ENCODE measurements at places on chromosomes 3 and 15.

DNA sequence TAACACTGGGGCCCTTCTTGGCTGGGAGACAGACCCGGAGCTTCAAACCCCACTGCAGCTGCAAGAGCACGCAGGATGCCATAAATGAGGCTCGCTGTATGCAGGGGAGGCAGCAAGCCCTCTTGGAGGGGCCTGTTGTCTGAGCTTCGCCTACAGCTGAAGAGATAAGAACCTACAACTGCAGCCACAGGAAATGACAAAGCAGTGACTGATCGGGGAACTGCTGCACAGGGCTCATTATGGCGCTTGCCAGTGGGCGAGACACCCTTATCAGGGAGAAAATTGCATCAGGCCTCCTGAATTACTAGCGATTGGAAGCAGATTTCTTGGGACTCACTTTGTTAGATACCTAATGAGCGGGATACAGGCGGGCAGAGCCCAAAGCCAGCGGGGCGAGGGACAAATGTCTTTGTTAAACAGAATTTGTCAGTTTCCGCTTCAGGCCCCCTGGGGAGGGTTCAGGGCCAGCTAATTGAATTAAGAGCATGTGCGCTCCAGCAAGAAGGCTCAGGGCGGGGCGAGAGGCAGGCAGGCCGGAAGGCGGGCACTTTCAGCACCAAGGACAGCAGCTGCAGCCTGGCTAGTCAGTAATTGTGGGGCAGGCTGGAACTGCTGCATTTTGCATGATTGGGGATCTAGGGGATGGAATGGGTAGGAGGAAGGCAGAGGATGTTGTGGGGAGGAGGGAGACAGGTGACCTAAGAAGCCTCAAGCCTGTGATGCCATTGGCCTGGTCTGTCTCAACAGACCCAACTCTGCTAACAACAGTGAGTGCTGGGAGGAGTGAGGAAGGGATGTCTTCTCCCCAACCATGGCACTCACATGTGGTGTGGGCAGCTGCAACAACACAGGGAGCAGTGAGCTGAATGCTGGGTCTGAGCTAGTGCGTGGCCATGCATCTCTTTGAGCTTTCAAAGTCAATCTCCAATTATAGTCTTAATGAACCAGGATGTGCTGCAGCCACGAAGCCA is 55.3 kb downstream of the CCDC33 start:
- DNase-seq: peak; percentile 82
- no peaks in the 10 kb centered on the region for H3K4me1 ChIP-seq
- no peaks in the 10 kb centered on the region for H3K27me3 ChIP-seq
- H3K36me3 ChIP-seq: no peaks in the 10 kb centered on the region
- no peak overlapping the region for H3K27ac ChIP-seq
- no peak overlapping the region for H3K4me3 ChIP-seq

DNA sequence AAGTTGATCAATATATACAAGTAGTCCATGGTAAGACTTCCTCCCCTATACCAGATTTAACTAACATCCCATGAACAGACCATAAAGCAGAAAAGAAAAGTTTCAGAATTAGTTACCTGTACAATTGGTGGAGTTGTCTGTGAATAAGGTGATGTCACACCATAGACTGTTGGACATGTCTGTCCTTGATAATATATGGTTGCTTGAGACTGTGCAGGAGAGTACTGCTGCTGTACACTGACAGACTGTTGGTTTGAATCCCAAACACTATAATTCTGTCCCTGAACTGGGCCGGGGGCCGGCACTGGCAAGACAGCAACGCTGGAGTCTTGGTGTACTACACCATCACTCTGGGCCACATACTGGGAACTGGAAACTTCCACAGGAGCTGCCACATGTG is 77.2 kb downstream of the NBEAL2 start:
- peaks cover 28% of the 10 kb centered on the region for H3K36me3 ChIP-seq
- H3K4me3 ChIP-seq: no peak overlapping the region
- H3K27me3 ChIP-seq: no peaks in the 10 kb centered on the region

DNA sequence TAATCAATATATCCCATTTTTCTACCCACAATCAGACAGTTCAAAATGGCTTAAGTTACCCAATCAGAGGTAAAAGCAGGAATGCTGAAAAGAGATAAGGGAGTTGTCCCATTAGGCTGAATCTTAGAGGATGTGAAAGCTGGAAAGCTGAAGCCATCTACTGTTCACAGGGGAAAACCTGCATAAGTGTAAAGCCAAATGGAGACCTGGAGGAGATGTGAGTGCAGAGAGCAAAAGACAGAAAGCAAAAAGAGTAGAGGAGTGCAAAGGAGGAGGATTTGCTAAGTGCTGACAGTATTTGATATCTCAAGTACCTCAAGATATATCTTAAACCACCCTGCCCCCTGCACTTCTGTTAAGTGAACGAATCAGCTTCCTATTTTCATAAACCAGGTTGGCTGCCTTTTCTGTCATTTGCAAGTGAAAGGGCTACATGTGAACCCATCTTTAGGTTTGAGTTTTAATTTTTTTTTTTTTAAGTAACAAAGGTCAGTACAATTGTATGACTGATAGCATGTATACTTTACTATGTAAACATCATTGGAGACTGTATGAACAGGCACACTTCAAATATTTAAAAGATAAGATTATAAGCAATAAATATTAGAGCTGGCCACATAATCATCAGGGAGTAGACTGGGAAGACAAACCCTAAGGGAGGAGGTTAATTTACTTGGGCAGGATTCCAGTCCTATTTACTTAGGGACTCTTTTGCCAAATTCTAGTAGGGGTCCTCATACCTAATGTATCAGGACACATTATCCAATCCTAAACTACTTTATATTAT is 22.8 kb upstream of the P2RY1 start:
- no peak for DNase-seq
- H3K27ac ChIP-seq: no peak overlapping the region
- no peaks in the 10 kb centered on the region for H3K36me3 ChIP-seq
- H3K4me1 ChIP-seq: no peaks in the 10 kb centered on the region

DNA sequence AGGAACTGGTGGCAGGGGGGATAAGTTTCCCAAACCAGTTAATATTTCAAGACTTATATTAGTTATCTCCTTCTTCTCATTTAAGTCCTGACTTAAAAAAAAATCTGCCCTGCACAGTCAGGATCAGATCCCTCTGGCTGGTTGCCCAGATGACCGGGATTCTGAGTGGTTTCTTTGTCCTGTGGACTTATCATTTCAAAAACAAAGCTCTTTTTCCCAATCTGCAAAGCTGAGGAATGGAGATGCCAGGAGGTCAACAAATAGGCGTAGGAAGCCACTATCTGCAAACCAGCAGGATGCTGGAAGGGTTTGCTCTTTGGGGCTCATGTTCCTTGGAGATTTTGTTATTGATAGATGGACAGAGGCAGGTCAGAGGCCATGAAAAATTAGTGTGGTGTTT is 5.8 kb downstream of the C3orf20 start:
- no peaks in the 10 kb centered on the region for H3K27me3 ChIP-seq
- no peak overlapping the region for H3K27ac ChIP-seq
- H3K4me3 ChIP-seq: no peak overlapping the region
- no peak for DNase-seq
- no peaks in the 10 kb centered on the region for H3K36me3 ChIP-seq

DNA sequence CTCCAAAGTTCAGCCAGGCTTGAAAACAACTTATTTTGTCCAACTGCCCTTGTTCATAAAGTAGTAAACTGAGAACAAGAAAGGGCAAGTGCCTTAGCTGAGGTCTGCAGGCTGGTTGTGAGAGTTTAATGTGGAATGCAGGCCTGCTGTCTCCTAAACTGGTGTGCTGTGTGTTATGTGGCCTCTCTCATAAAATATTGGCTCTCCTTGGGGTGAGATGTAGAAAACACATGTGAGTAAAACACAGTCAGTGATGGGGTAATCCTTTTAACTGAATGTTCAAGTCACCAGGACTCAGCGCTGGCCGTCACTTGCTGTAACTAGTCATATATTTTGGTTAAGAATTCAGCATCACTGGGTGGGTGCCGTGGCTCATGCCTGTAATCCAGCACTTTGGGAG is 7.1 kb upstream of the ST6GAL1 start:
- no peak overlapping the region for H3K27ac ChIP-seq
- H3K36me3 ChIP-seq: no peaks in the 10 kb centered on the region
- H3K4me1 ChIP-seq: no peaks in the 10 kb centered on the region

GRCh38 chr3:136396916-136397315 is 146.8 kb downstream of the PCCB start:
- no peaks in the 10 kb centered on the region for H3K27me3 ChIP-seq
- H3K4me1 ChIP-seq: peaks cover 11% of the 10 kb centered on the region
- H3K4me3 ChIP-seq: no peak overlapping the region
- no peak overlapping the region for H3K27ac ChIP-seq
- H3K36me3 ChIP-seq: no peaks in the 10 kb centered on the region
- no peak for DNase-seq

- no peak overlapping the region for H3K4me3 ChIP-seq
- DNase-seq: no peak
- no peaks in the 10 kb centered on the region for H3K36me3 ChIP-seq
- no peaks in the 10 kb centered on the region for H3K27me3 ChIP-seq
These were observed 84.3 kb downstream of the ADAMTS7 start for GRCh38 chr15:78726870-78727551.

GRCh38 chr3:162134571-162134970 is 638.0 kb downstream of the OTOL1 start:
- no peaks in the 10 kb centered on the region for H3K27me3 ChIP-seq
- H3K4me3 ChIP-seq: no peak overlapping the region
- H3K4me1 ChIP-seq: no peaks in the 10 kb centered on the region
- H3K27ac ChIP-seq: no peak overlapping the region
- no peak for DNase-seq

- no peak overlapping the region for H3K4me3 ChIP-seq
- no peaks in the 10 kb centered on the region for H3K4me1 ChIP-seq
- DNase-seq: no peak
- H3K27ac ChIP-seq: no peak overlapping the region
- no peaks in the 10 kb centered on the region for H3K36me3 ChIP-seq
These were observed 44.0 kb upstream of the ETV5 start for GRCh38 chr3:186152889-186153292.

DNA sequence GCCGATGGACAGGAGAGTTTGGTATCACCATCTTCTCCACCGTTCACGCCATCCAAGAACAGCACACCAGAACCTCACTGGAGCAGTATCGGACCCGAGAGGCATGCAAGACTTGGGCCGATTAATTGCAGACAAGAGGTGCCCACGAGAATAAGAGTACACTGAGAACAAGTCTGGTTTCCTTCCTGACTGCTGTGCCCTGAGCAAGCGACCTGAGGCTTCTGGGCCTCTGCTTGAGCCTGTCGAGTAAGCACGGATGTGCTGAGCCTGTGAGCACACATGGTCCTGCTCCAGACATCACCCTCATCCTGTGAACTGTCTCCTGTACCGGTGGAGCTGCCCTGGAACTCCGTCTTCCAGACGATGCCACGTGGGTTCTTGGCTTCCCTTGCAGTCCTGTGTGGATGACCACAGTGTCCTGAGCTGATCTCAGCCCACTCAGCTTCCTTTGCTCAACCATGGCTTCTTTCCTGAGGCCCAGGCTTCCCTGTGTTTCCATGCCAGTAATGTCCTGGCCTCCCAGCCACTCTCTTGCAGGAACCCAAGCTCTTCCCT is 34.3 kb upstream of the SNRPA1 start:
- no peak overlapping the region for H3K4me3 ChIP-seq
- no peak for DNase-seq
- H3K4me1 ChIP-seq: no peaks in the 10 kb centered on the region
- no peak overlapping the region for H3K27ac ChIP-seq

GRCh38 chr3:481680-482079 is 285.1 kb downstream of the CHL1 start:
- no peak overlapping the region for H3K27ac ChIP-seq
- no peak for DNase-seq

DNA sequence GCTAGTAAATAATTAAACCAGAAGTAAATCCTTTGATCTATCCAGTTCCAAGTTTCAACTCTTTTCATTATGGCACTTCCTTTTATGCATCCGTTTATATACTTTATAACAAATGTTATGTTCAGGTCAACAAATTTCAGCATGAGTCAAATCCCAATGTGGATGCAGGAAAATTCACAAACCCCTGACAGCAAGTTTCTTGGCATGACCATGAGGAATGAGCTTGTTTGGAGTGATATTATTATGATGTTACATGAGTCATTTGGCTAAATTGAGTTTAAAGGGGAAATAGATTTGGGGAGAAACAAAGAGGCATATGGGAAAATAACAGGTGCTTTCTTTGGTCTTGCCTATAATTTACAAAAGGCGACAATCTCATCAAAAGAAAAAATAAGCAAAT is 32.1 kb upstream of the KCNMB2 start:
- no peak overlapping the region for H3K4me3 ChIP-seq
- no peaks in the 10 kb centered on the region for H3K36me3 ChIP-seq
- H3K27me3 ChIP-seq: no peaks in the 10 kb centered on the region

DNA sequence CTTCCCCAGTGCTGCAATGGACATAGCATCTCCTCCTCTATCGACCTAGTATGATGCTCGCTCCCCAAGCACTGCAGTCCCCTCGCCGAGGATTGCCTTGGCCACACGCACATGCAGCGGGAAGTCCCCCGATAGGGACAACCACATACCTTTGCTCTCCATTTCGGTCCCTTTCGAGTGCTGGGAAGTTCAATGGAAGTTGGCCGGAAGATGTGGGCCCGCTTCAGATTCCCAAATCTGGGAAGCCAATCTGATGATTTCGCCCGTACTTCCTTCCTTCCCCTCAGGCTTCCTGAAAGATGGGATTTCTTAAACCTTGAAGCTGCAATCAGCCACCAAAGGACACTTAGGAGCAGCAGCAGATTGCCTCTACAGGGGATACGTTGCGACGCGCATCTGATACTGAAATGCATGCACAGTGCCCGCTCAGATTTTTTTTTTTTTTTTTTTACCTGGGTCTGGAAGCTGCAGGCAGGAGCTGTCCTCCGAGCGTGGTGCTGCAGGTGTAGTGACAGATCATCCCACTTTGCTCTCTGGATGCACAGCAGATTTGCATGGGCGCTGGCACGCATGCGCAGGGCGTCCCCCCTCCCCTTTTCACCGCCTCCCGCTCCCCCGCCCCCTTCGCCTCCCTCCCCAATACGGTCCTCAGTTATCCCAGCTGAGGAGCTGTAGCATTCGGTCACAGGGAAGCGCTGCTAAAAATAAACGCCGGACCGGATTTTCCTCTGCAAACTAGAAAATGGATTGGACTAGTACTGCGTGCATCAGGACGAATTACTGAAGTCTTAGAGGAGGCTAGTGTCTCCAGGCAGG is at the start of gene FGF12:
Gene FGF12, minus strand, starts transcription at position 510 of the 816 bp plus-strand sequence.
- peak; percentile 61 for DNase-seq
- H3K27me3 ChIP-seq: no peaks in the 10 kb centered on the region
- H3K27ac ChIP-seq: no peak within 1 kb of the TSS
- no peaks in the 10 kb centered on the region for H3K36me3 ChIP-seq
- H3K4me1 ChIP-seq: no peaks in the 10 kb centered on the region

DNA sequence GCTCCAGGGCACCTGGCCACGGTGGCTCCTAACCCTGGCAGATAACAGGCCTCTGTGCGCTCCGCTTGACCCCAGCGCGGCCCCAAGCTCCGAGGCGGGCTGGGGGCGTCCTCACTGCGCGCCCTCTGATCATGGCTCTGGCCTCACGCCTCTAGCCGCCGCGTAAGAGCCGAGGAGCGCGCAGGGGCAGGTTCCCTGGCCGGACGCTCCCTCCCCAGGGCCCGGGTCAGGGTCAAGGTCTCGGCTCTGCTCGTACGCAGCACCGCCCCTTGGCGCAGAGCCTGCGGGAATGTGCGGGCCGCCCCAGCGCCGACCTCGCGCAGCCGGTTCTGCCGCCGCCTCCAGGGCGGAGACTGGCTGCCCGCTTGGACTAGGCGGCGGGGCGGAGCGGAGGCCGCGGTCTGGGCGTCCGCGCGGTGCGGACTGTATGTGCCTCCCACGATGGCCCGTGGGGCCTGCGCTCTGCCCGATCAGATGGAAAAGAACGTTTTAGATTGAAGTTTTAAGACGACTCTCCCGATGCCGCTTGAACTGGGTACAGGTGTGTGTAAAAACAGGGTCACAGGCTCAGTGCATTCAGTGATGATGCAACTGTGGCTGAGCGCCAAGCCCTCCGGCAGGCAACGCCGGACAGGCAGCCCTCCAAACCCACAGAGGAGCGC is 40.8 kb downstream of the CHST14 start:
- H3K27me3 ChIP-seq: no peaks in the 10 kb centered on the region
- no peaks in the 10 kb centered on the region for H3K4me1 ChIP-seq
- no peak overlapping the region for H3K27ac ChIP-seq
- DNase-seq: no peak

All from ascending aorta (tissue), 2 donors.